ENCODE measurements at places on chromosomes 2 and 18.

DNA sequence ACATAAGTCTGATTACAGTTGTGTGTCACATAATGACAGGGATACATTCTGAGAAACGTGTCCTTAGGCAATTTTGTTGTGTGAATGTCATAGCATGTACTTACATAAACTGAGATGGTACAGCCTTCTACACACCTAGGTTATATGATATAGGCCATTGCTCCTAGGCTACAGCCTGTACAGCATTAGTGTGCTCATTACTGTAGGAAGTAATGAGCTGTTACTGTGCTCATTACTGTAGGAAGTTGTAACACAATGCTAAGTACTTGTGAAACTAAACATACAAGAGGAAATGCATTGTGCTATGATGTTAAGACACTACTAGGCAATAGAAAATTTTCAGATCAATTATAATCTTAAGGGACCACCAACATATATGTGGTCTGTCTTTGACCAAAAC is 72.8 kb downstream of the UPP2 start:
- DNase-seq, result no peak

GRCh38 chr18:23887493-23887892 is 127.1 kb upstream of the TTC39C start:
- DNase-seq, result no peak

DNA sequence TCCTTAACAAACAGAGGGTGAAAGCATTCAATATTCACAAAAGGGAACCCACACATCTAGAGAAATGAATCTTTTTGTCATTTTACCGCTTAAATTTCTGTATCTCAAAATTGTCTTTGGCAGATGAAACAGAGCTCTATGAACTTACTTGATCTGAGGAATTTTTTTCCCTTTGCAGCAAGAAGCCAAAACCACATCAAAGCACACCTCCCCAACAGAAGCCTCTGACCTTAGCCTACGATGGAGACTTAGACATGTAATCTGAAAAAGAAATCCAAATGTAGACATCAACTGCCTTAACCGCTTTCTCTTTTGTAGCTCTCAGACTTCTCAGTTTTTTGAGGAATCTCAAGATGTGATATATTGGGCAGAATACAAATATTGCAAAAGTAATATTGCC is 287.9 kb upstream of the HNMT start:
- no peak for DNase-seq

DNA sequence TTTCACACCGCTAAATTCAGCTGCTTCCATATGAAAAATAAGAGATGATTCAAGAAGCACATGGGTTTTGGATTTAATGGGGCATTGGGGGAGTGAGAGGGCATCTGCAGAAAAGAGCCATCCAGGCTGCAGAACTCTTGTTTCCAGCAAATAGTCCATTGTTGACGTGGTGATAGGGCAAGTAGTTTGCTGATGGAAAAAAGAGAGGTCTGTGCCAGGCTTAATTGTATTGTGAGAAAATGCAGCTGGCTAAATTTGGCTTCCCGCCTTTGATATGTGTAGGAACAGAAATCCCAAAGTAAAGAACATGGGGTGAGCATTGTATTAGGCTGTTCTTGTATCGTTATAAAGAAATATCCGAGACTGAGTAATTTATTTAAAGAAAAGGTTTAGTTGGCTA is 199.5 kb downstream of the SETBP1 start:
- DNase-seq, result no peak

DNA sequence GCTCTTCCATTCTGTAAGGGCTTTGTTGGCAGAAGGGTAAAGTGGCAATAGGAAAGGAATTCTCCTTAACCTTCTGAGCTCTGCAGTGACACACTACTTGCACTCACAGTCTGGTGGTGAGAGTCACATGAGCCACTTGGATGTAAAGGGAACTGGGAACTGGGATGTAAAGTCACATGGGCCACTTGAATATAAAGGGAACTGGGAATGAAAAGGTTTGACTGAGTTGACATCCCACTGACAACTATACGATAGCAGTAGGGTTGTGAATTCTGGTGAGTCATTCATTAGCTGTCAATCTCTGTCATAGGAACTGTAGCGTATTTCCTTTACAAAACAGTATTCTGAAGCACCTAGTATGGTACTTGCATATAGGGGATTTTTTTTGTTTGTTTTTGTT is 5.5 kb downstream of the RPE start:
- no peak for DNase-seq

DNA sequence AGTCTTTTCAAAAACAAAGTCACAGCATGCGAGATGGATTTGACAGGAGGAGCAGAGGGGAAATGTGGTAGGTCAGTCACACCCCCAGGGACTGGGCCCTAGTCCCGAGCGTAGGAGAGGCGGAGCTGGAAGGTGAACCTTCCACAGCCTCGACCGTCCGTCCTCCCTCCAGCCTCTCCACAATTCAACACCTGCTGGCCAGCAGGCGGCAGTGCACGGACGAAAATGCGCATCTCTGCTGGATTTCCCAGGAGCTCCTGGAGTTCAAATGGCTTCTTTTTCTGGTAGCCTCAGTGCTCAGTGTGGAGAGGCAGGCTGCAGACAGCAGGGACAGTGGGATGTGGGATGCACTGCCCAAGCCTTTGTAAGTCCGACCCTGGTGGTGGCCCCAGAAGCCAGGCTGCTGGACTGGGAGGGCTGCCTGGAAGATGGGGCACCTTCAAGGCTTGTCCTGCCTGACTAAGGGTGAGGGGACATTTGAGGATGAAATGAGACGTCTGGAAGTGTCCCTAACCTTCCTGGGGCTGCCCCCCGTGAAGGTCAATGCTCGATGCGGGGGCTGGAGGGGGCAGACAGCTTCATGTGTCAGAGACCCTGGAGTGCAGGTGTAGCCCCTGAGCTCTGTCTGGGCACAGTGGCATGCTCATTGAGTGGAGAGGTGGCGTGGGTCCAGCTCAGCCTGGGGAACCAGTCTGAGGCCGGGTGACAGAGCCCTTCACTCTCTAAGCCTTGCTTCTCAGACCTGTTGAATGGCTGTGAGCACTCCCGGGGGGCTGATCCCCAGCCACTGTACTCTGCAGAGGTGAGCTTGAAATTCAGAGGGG is 189.5 kb downstream of the TFCP2L1 start:
- peak; percentile 41 for DNase-seq

DNA sequence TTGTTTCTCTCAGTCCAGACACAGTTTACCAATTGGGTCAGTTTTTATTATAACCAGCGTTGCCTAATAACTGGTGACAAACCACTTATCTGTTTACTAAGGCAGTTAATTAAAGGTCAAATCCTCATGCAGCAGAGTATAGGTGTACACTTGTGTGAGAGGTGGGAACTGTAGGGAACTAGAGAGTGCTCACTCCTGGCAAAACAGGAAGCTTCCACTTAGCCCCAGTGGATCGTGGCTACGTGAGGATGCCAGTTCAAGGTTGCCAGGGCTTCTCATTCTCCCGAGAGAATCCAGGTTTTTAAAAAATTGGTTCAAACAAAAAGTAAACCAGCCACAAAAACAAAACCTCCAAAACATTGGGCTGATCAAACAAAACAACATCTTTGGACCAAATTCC is 8.1 kb downstream of the CYBRD1 start:
- DNase-seq, result no peak

GRCh38 chr2:145028101-145028920 is 508.4 kb upstream of the ZEB2 start:
- no peak for DNase-seq

DNA sequence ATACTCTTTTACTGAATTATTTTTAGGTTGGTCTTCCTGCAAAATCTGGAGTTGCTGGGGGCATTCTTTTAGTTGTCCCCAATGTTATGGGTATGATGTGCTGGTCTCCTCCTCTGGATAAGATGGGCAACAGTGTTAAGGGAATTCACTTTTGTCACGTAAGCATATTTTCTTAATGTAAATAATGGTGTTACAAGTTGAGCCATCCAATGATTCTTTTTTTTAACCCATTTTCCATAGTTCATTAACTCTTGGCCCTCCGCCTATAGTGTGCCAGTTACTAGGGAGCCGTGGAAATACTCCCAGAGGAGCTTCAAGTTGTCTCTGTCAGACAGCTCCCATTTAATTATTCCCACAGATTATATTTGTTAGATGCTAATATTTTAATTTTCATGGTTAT is 49.8 kb downstream of the GLS start:
- no peak for DNase-seq

DNA sequence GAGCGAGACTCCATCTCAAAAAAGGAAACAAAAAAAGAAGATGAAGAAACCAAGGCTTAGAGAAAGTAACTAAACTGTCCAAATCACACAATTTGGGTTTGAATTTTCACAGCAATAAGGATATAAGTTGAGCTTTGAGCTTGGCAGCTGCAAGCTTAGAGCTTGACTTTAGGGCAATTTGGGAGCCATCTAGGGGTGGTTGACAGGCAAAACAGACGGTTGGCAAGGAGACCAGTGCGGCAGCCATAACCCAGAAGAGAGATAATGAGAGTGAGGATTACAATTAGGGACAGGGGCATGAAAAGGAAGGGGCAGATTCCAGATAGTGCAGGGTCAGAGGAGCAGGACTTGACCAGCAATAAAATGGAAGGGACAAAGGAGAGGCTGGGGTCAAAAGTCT is 382.2 kb upstream of the HNRNPA3 start:
- no peak for DNase-seq

- no peak for DNase-seq
Measured at GRCh38 chr18:6595666-6596065, 133.8 kb upstream of the ARHGAP28 start.

GRCh38 chr2:201839727-201840126 is 33.4 kb downstream of the CDK15 start:
- DNase-seq, result no peak

DNA sequence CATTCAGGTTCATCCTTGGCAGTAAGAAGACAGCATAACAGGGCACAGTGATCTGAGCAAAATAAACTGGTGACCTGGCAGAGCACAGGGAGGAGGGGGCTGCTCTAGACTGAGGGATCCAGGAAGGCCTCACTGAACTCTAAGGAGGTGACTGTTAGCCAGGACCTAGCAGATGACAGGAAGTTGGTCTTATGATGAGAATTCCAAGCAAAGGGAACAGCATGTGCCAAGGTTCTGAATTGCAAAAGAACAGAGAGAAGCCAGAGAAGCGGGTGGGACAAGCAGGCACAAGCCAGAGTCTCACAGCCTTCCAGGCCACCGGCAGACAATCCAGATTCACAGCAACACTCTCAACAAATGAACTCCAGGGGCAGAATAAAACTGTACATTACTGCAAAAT is 152.7 kb upstream of the PTPRM start:
- no peak for DNase-seq

GRCh38 chr18:79974025-79974654 is 9.7 kb downstream of the HSBP1L1 start:
- DNase-seq, result no peak

DNA sequence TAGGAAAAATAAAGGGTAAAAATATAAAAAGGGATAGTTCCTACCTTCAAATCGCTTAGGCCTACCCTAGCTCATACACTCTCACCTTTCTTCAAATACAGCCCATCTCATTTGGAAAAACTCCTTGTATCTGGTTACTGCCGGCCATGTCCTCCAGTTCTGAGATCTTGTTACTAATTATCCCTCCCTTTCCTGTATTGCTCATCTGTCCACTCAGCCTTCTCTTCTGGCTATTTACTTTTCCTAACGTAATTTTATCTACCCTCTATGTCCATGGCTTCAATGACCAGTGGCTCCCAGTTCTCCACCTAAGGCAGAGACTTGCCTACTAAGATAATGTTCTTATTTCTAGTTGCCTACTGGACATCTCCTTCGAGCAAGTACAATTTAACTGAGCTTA is 342.9 kb upstream of the ACVR2A start:
- no peak for DNase-seq

GRCh38 chr18:79259218-79259617 is 136.5 kb upstream of the NFATC1 start:
- no peak for DNase-seq

GRCh38 chr18:5444847-5445246 is 99.0 kb downstream of the EPB41L3 start:
- DNase-seq, result no peak

DNA sequence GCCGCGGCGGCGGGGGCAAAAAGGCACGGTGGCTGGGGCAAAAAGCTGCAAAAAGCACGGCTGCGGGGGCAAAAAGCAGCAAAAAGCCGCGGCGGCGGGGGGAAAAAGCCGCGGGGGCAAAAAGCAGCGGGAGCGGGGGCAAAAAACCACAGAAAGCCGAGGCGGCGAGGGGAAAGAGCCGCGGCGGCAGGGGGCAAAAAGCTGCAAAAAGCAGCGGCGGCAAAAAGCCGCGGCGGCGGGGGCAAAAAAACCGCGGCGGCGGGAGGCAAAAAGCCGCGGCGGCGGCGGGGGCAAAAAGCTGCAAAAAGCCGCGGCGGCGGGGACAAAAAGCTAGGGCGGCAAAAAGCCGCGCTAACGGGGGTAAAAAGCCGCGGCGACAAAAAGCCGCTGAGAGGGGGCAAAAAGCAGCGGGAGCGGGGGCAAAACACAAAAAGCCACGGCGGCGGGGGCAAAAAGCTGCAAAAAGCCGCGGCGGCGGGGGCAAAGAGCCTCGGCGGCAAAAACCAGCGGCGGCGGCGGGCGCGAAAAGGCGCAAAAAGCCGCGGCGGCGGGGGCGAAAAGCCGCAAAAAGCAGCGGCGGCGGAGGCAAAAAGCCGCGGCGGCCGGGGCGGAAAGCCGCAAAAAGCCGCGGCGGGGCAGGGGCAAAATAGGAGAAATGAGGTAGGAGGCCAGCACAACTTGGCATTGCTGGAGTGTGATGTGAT is 123.4 kb downstream of the ANKRD30BL start:
- peak; percentile 26 for DNase-seq
